ENCODE measurements at places on chromosomes 7 and 10.

DNA sequence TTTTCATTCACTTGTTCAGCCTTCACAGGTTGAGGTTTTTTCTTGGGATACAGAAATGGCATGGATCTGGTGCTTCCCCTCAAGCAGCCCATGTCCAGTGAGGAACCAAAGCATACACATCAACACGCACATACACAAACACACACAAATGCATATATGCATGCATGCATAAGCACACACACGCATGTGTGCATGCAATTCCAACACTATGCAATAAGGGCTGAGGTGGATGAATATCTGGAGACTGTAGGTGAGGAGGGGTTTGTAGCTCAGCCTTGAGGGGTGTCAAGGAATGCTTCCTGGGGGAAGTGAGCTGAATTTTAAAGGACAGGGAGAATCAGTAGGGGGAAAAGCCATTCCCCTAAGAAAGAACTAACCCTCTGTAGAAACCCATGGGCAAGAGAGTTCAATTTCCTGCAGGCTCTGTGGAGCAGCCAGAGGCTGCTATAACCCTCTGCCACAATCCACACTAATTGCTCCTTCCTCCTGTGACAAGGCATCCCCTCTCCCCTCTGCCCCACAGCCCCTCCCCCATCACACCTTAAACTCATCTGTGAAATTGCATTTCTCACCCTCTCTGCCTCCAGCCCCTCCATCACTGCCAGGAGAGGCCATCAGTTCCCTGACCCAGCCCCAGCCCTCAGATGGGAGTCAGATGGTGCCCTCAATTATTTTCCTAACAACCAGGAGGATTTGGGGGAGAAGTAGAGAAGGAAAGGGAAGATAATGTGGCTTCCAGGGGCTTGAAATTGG lies 316.4 kb downstream of the RPS24 start:
- no peak for DNase-seq

- DNase-seq, result no peak
Observed at GRCh38 chr7:157977306-157977705, 610.3 kb downstream of the PTPRN2 start.

- DNase-seq, result no peak
Observed at GRCh38 chr7:27916372-27916771, 176.4 kb downstream of the TAX1BP1 start.

GRCh38 chr7:47375121-47375938 lies 206.6 kb downstream of the TNS3 start:
- no peak for DNase-seq

DNA sequence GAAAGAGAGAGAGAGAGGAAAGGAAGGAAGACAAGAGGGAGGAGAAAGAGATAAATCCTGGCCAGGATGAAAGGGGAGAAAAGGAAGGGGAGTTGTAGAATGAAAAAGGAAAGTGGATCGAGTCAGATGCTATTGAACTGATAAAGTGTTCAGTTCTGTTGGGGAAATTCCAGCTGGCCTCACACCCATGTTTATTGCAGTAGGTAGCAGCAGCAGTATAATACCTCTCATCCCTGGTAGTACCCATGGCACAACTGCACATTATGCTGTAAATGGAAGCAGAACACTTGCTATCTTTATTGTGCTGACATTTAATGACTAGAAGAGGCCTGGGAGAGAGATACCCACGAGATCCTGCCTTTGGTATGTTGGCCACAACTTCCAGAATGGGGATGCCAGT lies 178.1 kb downstream of the EVX1 start:
- DNase-seq, result no peak

DNA sequence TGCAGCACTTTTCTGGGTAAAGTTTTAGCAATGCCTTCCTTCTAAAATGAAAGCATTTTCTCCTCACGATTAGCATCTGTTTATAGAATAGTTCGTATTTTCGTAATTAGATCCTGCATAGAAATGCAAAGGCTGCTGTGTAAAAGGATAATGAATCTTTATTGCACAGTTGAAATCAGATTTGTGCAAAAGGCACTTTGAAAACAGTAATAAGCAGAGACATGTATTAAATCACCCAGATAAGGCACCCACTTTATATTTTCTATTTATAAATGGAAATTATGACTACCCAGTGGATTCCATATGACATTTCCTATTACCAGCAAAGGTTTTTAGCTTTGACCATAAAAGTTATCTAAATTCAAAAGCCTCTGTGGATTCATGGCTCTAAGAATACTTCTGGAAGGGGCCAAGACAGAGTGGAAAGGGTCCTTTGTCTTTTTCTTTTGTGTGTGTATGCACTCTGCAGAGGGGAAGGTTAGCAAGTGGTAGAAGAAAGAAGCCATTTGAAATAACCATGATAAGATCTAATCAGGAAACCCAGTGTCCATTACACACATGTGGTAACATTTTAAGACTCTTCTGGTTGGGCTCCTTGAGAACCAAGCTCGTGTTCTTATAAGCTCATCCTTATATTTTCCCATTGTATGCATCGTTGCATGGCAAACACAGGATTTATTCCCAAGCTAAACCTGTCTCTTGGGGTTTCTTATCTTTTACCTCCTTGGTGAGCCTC lies 612.1 kb downstream of the AUTS2 start:
- no peak for DNase-seq

- DNase-seq, result no peak
Observed at GRCh38 chr10:113978802-113979201, 64.9 kb upstream of the ADRB1 start.

- no peak for DNase-seq
Observed at GRCh38 chr10:489330-489729, 200.1 kb downstream of the DIP2C start.

DNA sequence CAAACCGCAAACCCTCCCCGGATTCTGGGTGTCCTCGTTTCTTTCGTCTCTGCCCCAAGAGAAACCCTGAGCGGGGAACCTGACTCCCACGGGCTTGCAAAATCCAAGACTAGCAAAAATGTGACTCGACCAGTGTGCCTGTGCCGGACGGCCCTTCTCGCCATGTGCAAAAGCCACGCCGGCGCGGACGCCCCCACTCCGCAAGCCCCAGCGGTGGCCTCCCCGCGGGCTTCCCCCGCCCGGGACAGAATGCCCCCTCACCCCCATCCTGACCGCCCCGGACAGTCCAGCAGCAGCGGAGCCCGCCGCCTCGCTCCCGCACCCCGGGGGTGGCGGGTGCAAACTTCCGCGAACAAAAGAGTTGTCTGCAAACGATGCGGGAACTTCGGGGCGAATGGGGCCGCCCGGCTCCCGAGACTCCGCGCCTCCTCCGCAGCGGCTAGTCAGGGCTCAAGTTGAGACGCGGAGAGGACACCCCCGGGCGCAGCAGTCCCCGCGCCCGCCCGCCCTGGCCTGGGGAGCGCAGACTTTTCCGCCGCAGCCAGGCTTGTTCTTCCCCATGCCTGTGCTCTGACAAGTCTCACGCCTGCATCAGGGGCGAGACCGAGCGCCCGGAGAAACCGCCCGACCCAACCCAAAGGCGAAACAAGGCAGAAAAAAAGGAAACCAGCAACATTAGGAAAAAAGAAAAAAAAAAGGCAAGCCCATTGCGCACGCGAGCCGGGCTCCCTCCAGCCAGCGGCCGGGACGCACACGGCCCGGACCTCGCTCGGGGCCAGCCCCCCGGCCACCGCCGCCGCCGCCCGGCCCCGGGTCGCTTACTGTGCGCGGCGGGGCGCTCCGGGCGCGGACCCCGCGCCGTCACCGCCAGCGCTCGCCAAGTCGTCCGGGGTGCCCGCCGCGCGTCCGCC lies 732 bp downstream of the FAM53B start:
- DNase-seq, result peak; percentile 45

GRCh38 chr10:125062914-125063230 lies 97.5 kb downstream of the CTBP2 start:
- no peak for DNase-seq

- no peak for DNase-seq
Observed at GRCh38 chr10:70280099-70280498, 3.7 kb downstream of the NPFFR1 start.

GRCh38 chr7:73449422-73449821 lies 15.8 kb downstream of the FZD9 start:
- peak; percentile 94 for DNase-seq

GRCh38 chr7:83153419-83153818 lies 9.3 kb downstream of the PCLO start:
- DNase-seq, result peak; percentile 6

- DNase-seq, result no peak
Observed at GRCh38 chr7:72754312-72754711, 73.7 kb downstream of the TYW1B start.

DNA sequence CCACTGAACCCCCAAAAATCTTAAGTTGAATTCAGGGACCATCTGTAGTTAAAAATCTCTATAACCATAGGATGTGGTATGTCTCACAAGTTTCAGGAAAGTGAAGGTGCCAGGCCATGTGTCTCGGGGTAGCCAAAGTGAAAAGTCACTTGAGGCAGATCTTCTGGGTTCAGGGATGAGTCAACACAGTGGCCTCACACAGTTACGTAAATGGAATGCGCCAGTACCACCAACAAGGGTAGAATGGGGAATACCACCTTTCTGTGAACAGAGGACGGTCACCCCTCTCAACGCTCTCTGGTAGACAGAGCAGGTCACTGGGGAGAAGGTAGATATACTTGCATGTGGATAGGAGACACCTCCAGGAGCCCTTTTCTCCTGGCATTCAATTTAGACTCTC lies 71.4 kb downstream of the ELMO1 start:
- no peak for DNase-seq

Data from NCI-H146 (cell line).